Stimulated activated CD8-positive, alpha-beta memory T cell treated with anti-CD3 and anti-CD28 coated beads, Interleukin-12 subunit alpha, Interleukin-12 subunit beta, amount 100 ng/mL, for 1 hour (primary cell): ENCODE measurements at places on chromosomes 3 and 15.
A peak's percentile ranks its signal among the peaks of the same experiment; 100 is the strongest.

DNA sequence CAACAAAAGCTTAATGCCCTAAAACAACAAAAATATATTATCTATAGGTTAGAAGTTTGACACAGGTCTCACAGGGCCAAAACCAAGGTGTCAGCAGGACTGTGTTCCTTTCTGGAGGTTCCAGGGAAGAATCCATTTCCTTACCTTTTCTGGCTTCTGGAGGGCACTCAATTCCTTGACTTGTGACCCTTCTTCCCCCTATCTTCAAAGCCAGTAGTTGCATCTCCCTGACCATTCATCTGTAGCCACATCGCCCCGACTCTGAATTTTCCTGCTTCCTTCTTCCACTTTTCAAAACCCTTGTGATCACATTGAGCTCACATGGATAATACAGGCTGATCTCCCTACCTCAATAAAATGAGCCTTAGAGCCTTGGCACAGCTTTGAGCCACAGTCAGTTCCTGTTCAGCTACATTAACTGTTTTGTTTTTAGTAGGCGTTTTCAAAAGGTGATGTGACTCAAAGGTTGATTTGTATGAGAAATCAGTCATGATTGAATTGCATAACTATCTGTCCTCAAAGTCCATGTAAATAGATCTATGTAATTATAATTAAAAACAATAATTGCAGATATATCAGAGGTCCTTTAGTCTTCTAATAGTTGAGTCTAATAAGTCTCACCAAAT lies 12.4 kb downstream of the PFN2 start:
- no peak for DNase-seq

DNA sequence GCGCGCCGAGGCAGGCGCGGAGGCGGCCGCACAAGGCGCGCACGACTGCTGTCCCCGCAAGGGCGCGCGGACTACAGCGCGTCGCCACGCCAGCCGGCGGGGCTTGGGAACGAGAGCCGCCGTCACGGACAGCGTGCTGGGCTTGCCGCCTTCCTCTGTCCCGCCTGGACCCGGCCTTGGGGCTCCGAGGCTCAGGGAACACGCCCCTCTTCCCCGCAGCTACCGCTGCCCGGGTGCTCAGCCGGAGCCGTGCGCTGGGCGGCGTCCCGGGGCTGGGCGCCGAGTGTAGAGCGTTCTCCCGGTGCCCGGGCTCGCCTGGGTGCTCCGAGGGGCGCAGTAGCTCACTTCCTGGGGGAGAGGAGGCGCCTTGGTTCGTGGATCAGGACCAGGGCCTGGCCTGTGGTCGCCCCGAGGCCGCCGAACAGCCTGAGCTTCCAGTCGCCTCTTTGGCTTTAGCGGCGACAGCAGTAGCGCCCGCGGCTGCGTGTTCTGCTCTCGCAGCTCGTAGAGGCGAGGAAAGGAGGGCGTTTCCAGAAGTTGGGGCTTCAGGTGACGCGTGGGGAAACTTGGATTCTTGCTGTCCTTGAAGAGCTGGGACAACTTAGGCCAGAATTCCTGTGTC lies 226.7 kb upstream of the C2CD4B start:
- no peak for DNase-seq

- DNase-seq: no peak
Measured at GRCh38 chr3:13333236-13333897, 86.8 kb downstream of the NUP210 start.

DNA sequence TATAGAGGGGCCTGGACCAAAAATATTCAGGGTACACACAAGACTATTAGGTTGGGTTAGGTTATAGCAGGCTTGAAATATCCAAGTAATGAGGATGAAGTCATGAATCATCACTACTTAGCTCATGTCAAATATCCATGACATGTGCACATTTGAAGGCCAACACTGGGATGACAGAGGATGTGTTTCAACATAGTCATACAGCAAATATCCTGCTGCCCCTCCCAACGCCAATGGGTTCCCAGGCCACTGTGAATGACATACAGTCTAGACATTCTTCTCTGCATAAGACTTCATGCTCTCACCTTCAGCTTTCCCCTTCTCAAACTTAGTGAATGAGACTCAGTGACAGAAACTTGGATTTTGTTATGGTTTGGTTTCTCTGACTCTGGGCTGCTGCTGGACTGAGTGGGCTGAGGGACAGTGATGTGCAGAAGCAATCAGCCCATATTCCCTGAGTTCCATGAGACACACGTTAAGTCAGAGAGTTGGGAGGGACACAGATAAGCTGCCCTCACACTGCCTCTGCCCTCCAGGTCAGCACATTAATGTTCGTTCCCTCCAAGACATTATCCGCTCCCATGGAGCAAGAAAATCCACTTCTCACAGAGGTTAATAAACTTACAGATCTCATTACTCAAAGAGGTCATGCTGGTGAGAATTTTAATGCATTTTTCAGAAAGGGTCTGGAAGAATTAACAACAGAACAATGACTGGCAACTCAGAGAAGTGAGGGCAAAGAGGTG lies 15.4 kb downstream of the HOMER2 start:
- no peak for DNase-seq

DNA sequence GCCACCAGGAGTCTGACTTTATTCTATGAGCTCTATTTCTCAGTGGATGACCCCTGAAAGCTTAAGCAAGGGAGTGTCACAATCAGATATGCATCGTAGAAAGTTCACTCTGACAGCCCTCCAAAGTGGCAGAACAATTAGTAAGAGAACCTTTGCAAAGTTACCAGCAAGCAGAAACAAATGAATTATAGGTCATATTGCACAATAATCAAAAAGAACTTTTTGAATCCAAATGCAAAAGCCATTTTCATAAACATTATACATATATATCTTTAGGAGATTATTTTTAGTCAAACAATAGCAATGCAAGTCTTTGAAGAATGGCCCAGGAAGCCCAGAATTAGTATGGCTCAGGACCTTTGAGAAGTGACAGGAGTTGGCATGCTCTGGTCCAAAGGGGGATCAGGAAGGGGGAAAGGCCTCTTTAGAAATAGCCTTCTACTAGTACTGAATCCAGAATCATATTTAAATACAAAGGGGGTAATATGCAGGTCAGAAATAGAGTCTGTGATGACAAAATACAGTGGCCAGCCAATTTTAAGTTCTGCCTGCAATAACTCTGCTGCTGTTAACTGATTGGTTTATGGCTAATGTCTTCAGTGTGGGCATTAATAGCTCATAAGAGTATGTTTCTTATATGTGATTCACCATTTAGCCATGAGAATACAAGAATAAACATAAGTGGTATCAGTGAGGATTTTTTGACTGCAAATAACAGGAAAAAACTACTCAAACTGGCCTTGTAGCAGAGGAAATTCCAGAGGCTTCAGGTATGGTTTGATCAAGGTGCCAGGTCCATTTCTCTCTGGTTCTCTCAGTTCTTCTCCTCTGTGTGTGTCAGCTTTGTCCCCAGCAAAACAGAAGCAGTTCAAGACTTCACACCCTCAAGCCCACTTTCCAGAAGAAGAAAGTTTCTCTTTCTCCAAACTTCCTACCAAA lies 17.0 kb upstream of the ITGB5 start:
- DNase-seq: no peak

- DNase-seq: no peak
Measured at GRCh38 chr15:77032052-77032646, 37.2 kb downstream of the PSTPIP1 start.

DNA sequence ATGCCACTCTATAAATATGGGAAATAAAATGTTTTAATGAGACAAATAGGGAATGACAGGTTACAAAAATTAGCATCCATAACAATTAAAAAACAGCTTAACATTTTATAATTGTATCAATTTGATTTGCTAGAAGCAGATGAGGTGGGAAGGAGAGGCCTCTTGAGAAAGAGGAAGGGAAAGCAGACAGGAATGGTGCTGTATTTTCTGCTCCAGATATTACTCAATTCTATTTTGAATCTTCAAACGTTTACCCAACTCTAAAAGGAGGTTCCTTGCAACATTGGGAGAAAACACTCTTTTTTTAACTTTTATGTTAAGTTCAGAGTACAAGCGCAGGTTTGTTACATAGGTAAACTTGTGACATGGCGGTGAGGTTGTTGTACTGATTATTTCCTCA lies 44.9 kb upstream of the ALDH1A3 start:
- no peak for DNase-seq

GRCh38 chr3:112376992-112377391 lies 44.0 kb downstream of the CD200 start:
- no peak for DNase-seq

DNA sequence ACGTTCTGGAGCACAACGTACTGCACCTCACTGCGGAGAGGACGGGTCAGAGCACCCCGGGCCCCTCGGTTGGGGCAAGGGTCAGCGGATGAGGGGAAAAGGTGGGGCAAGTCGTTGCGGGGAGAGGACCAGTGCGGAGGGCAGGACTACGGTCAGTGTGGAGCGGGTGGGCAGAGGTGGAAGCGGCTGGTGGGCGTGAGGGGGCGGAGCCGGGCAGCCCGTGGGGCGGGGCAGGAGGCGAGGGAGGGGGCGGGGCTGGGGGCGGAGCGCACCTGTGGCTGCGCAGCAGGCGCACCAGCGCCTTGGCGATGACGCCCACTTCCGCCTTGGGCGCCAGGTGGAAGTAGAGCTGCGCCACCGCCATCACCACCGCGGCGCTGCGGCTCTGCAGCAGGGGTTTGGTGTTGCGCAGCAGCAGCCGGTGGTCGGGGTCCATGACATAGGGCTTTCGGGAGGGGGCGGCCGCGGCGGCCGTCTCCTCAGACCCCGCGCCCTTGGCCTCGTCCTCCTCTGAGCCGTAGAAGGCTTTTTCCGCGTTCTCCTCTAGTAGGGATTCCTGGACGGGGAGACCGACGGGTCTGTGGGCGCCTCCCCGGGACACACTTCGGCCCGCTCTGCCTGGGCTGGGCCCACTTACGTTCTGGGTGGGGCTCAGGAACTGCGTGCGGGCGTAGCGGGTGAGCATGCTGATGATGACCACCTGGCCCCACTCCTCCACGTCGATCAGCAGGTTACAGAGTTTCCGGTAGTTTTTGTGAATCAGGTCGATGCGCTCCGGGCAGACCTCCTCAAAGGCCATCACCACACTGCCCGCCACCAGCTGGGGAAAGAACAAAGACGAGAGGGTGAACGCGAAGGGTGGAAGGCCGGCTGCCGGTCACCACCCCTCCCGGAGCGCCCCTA lies 29.2 kb downstream of the AP3B2 start:
- peak; percentile 65 for DNase-seq

DNA sequence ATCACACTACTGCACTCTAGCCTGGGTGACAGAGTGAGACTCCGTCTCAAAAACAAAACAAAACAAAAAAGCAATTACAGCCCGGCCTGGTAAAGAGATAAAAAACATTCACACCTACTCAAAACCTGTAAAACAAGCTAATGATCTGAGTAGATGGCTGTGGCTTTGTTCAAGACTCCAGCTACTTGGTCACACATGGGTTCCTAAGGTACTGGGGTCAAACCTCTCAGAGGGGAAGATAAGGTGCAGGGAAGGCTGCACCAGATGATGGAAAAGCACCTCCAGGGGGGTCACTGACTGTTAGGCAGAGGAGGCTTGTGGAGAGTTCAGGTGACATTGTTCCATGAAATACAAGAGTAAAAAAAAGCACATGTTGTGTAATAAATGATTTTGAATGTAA lies 450.2 kb upstream of the WNT5A start:
- DNase-seq: no peak

DNA sequence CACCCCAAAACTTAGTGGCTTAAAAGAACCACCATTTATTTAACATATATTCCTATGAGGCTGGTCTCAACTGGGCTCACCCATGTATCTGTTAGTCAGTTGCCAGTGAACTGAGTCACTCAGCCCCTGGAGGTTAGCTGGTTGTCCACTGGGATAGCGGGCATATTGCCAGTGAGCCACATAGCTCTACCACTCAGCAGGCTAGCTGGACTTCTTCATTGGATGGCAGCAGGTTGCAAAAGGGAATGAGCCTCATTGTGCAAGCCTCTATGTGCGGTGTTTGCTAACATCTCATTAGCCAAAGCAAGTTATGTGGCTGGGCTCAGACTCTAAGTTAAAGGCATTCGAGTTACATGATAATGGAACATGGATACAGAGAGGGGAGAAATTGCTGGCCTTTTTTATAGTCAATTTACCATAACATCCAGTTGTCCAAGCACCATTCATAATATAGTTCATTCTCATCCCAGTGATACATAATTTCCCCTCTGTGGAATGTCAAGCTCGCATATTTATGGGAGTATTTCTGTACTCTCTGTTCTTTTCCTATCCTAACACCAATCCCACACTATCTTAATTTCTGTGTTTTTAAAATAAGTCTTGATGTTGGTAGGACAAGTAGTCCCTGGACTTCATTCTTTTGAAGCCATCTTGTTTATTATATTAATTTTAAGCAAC lies 8.7 kb downstream of the BTD start:
- DNase-seq: no peak

DNA sequence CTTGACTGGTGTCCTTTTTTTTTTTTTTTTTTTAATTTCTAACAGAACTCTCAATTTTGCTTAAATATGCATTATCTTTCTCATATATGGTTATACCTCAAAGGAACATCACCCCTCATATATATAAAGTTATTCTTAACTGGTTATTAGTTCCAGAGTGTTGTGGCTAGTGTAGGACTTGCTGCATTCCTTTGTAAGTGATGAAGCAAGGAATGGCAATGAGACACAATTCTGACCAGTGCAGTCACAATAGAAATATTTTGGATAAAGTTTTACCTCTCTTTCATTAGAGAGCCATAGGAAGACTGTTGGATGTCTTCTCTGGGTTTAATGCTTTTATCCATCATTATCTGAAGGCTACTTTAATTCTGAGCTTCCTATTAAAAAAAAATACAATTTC lies 75.5 kb upstream of the CBLB start:
- DNase-seq: no peak

DNA sequence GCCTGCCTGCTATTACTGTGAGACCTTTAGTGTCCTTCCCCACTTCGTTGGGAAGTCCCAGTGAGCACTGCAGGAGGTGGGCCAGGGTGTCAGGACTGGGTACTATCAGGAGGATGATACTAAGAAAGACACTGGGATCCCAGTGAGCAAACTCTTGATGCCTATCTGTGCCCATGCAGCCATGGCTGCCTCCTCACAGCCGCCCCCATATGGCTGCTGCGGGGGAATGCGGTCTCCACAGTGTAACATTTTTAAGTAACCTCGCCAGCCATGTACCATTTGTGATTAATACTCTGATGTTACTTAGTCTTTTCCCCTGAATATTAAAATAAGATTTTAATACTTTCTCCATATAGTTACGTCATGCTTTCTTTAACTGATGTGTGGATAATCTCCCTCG lies 312.2 kb downstream of the RYR3 start:
- DNase-seq: no peak

- DNase-seq: no peak
Measured at GRCh38 chr3:71047616-71048531, 535.7 kb downstream of the FOXP1 start.

DNA sequence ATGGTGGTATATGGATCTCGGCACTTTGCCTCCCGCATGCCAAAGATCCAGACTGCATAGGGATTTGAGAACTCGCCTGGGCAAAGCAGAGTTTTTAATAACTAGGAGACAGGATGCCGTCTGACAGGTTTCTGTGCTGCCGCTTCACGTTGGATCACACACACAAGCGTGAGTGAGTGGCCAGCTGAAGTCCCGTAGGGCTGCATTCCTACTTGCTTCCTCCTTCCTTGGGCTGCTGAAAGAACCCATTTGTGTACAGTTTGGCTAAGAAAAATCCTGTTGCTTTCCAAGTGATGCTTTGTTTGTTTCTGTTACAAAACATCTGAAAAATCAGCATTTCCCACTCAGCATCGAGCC lies 604.3 kb upstream of the CFAP20DC start:
- DNase-seq: no peak

- DNase-seq: no peak
Measured at GRCh38 chr3:168888781-168889180, 774.7 kb downstream of the MECOM start.

GRCh38 chr15:82849556-82850512 lies 40.4 kb downstream of the WHAMM start:
- DNase-seq: peak; percentile 15
